ENCODE measurements at places on chromosomes 13 and 19.

- DNase-seq, result no peak
Measured at GRCh38 chr13:43573361-43573740, 213.4 kb downstream of the ENOX1 start.

- no peak for DNase-seq
Measured at GRCh38 chr13:100388923-100389322, 199.7 kb downstream of the GGACT start.

DNA sequence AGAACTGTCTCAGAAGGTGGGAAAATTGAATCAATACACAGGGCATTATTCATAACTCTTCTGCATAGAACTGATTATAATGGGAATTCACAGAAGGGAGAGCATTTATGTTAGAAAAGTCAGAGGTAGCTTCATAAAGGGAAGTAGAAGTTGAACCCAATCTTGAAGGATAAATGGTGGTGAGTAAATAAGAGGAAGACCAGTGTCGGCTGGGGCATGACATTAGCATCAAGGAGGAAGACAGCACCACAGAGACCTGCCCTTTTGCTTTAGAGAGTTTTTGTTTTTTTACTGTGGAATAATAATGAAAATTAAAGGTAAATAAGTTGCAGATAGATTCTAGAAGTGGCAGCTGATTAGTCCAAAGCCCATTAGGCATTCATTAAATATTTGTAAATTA, 21.9 kb downstream of the CDC16 start:
- no peak for DNase-seq

GRCh38 chr13:71873418-71874247, 6.6 kb upstream of the DACH1 start:
- DNase-seq, result no peak

- no peak for DNase-seq
Measured at GRCh38 chr13:23751195-23751594, 138.0 kb downstream of the MIPEP start.

- DNase-seq, result no peak
Measured at GRCh38 chr19:5666921-5667610, 13.2 kb downstream of the MICOS13 start.

DNA sequence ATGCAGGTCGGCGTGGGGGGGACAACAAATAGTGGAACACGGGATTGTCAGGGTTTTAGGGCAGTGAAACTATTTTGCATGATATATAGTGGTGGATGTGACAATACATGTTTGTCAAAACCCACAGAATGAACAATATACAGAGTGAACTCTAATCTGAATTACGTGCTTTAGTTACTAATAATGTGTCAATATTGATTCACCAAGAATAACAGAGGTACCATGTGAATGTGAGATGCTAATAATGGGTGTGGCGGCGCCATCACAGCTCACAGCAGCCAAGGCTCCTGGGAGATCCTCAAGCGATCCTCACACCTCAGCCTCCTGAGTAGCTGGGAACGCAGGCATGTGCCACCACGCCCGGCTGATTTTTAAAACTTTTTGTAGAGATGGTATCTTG, 12.9 kb downstream of the ELAVL1 start:
- no peak for DNase-seq

DNA sequence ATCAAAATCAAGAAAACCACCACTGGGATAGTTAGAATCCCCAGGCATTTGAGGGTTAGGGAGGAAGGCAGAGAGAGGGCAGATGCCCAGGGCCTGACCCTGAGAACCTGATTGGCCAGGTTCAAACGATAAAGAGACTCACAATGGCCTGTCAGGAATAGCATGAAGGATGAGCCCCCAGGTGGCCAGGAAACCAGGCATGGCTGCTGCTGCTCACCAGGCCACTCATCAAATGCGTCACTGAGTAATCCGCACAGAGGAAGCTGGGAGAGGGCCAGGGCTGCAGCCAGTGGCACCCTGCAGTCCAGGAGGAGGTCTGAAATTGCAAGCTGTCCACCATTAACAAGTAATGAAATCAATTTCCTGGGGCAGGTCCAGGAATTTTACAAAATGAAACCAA, 111.3 kb downstream of the KATNAL1 start:
- DNase-seq, result peak; percentile 73

- no peak for DNase-seq
Measured at GRCh38 chr19:2176337-2176994, 12.7 kb downstream of the DOT1L start.

DNA sequence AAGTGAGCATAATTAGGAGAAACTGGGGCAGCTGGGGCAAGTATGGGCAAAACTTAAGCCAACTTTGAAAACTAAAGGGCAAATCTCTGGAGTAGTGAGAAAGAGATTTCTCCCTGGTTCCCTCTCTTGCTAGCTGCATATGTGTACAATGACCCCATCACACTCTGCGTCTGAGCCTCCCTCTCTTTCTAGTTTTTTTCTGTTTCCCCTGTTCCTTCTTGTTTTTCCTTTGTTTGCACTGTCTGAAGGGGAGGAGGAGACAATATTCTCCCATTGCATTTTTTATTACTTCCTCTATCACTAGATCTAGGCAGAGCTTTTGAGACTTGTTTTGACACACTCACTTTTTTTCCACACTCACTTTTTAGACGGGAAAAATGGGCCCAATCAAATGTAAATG, 11.2 kb upstream of the CLDN10 start:
- no peak for DNase-seq

GRCh38 chr19:3723883-3724282, 15.7 kb downstream of the TJP3 start:
- no peak for DNase-seq

DNA sequence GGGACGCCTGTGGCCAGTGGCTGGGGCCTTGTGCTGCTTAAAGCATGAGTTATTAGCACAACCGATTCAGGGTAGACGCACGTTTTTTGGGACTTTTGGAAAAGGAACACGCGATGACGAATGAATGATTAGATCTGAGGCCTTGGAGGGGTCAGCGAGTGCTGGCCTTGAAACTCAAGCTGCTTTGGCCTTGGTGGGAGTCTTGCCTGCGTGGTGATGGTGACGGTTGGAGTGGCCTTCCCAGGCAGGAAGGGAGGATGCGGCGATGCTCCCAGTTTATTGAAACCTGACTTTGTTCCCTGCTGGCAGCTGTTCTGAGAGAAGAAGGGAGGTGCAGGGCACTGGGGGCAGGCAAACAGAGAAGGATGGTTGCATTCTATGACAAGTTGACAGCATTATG, 63.1 kb upstream of the RNF113B start:
- DNase-seq, result no peak

GRCh38 chr13:57969951-57970350, 338.4 kb downstream of the PCDH17 start:
- DNase-seq, result no peak

GRCh38 chr19:29831686-29832085, 19.9 kb downstream of the CCNE1 start:
- no peak for DNase-seq

DNA sequence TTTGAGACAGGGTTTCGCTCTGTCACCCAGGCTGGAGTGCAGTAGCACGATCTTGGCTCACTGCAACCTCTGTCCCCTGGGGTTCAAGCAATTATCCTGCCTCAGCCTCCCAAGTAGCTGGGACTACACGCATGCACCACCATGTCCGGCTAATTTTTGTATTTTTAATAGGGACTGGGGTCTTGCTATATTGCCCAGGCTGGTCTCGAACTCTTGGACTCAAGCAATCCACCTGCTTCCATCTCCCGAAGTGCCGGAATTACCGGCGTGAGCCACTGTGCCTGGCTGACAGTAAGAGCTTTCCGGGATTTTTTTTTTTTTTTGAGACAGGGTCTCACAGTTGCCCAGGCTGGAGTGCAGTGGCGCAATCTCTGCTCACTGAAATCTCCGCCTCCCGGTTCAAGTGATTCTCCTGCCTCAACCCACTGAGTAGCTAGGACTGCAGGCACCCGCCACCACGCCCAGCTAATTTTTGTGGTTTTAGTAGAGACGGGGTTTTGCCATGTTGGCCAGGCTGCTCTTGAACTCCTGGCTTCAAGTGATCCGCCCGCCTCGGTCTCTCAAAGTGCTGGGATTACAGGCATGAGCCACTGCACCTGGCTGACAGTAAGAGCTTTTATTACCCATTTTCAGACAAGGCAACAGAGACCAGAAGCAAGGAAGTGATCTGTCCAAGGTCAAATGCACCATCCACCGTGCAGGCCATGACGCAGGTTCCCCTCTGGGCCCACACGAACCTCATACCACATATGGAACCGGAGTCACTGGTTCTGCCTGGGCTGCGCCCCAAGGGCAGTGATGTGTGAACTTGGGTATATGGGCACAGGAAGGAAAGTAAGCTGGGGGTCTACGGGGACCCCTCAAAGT, 21.0 kb downstream of the RFX1 start:
- no peak for DNase-seq

DNA sequence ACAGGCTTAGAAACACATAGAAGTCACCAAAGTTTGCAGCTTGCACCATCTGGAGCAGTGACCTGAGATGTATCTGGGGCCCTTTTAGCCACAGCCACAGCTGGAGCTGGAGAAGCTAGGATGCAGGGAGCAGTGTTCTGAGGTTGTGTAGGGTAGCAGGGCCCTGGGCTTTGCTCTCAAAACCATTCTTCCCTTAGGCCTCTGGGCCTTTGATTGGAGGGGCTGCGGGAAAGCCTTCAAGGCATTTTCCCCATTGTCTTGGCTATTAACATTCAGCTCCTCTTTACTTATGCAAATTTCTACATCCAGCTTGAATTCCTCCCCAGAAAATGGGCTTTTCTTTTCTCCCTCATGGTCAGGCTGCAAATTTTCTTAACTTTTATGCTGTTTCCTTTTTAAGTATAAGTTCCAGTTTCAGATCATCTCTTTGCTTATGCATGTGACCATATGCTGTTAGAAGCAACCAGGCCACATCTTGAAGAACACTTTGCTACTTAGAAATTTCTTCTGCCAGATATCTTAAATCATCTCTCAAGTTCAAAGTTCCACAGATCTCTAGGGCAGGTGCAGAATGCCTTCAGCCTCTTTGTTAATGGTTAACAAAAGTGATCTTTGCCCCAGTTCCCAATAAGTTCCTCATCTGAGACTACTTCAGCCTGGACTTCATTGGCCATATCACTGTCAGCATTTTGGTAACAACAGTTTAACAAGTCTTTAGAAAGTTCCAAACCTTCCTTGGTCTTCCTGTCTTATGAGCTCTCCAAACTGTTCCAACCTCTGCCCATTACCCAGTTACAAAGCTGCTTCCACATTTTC, 48.5 kb downstream of the NBEA start:
- DNase-seq, result no peak

- peak; percentile 42 for DNase-seq
Measured at GRCh38 chr13:101258071-101258470, 158.2 kb downstream of the NALCN start.

GRCh38 chr13:40483601-40484000, 182.8 kb downstream of the FOXO1 start:
- no peak for DNase-seq

DNA sequence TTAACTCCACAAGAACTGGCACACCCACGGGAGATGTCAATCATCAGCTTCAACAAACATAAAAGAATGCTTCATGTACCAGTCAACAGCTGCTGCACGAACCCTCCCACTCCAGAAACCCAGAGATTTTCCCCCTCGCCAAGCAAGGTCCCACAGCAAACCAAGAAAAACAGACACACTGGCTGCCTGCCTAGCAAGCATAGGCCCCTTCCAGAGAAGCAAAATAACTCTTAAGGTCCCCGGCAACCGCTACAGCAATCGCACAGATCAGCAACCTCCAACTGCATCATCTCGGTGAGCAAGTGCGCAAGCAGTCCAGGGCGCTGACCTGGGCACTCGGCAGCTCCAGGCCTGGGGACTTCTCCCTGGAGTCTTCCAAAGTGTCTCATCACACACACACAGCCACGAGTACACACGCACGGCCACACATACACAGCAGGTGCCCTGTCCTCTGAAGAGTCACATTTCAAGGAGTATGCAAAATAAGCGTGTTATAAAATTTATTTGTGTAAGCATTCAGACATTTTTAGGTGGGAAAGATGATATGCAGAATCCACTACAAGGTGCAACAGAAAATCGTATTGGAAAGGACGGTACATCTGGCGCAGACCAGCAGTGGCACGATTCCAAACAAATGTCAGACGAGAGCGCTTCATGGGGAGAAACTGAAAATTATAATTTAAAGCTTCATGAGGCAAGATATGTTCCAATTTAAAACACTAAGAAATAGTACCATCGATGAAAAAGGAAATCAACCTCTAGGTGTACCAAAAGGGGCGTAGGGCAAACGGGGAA, 125.0 kb downstream of the STK24 start:
- no peak for DNase-seq

DNA sequence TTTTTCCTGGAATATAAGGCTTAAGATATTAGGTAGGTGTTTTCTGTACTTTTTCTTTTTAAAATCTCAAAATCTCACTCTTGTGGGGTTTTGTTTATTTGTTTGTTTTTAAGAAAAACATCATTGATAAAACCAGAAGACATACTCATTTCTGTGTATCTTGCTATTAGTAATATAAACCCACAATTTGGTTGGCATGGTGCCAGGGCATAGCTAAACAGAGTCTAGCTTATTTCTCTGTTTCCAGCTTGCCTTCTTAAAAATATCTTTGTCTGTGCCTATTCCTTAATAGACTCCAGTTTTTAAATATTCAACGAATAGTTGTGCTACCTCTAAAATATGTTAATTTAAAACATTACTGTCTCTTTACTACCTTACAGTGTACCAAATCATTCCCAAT, 1121.9 kb upstream of the PCDH20 start:
- DNase-seq, result no peak

Measured in iPS-NIHi11 (cell line).